ENCODE measurements at places on chromosomes 6 and 20. TPM values are rescaled to one million over a fixed set of nuclear protein-coding genes. Genes with fewer than 3 reads are reported as not detected.

The TFAP2A gene
- polyA plus RNA-seq = 10.1 TPM

The PTPRT gene
- polyA plus RNA-seq = not detected

The GSTA1 gene
- polyA plus RNA-seq = 725 TPM

The RAET1G gene
- 1.3 TPM for polyA plus RNA-seq

The TRIM15 gene
- 7.1 TPM for polyA plus RNA-seq

The EYA4 gene
- 0.99 TPM for polyA plus RNA-seq

The SOBP gene
- polyA plus RNA-seq = 5.4 TPM

The PPP1R16B gene
- 11.5 TPM for polyA plus RNA-seq

The PRR18 gene
- not detected for polyA plus RNA-seq

The C20orf204 gene
- 0.75 TPM for polyA plus RNA-seq

The NPEPL1 gene
- 39.7 TPM for polyA plus RNA-seq

The TNFRSF21 gene
- polyA plus RNA-seq = 40.3 TPM

The ASIP gene
- polyA plus RNA-seq = 0.84 TPM

The C6orf58 gene
- not detected for polyA plus RNA-seq

The HLA-DOB gene
- 1.9 TPM for polyA plus RNA-seq

The SOX18 gene
- polyA plus RNA-seq = 36.5 TPM

The LRRC1 gene
- 7.8 TPM for polyA plus RNA-seq

The KCNK5 gene
- polyA plus RNA-seq = 48.4 TPM

The COL21A1 gene
- polyA plus RNA-seq = 1.6 TPM

The ELOVL5 gene
- 20.5 TPM for polyA plus RNA-seq

The CYP39A1 gene
- polyA plus RNA-seq = 8.7 TPM

The OR2H2 gene
- polyA plus RNA-seq = not detected

The GABRR1 gene
- polyA plus RNA-seq = not detected

The GSTA3 gene
- polyA plus RNA-seq = not detected

The C6orf141 gene
- polyA plus RNA-seq = not detected

The TMEM200A gene
- 7.7 TPM for polyA plus RNA-seq

The HS3ST5 gene
- not detected for polyA plus RNA-seq

The POU3F2 gene
- polyA plus RNA-seq = not detected

The MYLK4 gene
- 1.1 TPM for polyA plus RNA-seq

The GNRH2 gene
- not detected for polyA plus RNA-seq

The PHACTR3 gene
- polyA plus RNA-seq = 1.7 TPM

The PDE7B gene
- polyA plus RNA-seq = 4.6 TPM

The CST2 gene
- not detected for polyA plus RNA-seq

The CFAP206 gene
- 2.6 TPM for polyA plus RNA-seq

The OGFRL1 gene
- polyA plus RNA-seq = 3.6 TPM

The XKR7 gene
- polyA plus RNA-seq = not detected

The ZDHHC14 gene
- polyA plus RNA-seq = 13.5 TPM
